ENCODE measurements at places on chromosomes 12 and 14.

DNA sequence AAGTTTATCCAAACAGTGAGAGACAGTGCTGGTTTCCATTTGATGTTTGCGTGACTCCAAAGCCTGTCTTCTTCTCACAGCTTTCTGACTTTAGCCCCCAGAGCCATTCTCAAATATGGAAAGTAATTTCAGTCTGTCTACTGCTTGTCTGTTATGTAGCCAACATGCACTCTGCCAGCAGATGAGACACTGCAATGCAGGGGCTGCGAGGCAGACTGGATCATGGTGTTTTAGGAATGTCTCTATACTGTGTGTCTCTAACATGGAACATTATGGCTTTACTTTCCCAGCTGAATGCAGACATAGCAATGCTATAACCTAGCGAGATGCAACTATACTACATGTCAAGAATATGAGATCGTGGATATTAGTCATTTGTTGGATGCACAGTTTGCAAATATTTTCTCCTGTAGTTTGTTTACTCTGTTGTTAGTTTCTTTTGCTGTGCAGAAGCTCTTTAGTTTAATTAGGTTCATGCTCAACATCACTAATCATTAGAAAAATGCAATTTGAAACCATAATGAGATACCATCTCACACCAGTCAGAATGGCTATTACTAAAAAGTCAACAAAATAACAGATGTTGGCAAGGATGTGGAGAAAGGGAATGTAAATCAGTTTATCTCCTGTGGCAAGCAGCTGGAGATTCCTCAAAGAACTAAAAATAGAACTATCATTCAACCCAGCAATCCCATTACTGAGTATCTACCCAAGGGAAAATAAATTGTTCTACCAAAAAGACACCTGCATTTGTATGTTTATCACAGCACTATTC, 235.8 kb upstream of the TMTC1 start:
- DNase-seq = peak; percentile 12

- DNase-seq = no peak
Measured at GRCh38 chr14:28494196-28494595, 272.4 kb upstream of the FOXG1 start.

GRCh38 chr12:51760231-51760630, 88.3 kb downstream of the FIGNL2 start:
- DNase-seq = no peak

GRCh38 chr12:124610021-124610612, 42.7 kb upstream of the NCOR2 start:
- no peak for DNase-seq

GRCh38 chr14:88005978-88006851, 1.3 kb downstream of the GPR65 start:
- DNase-seq = no peak

GRCh38 chr12:4956054-4956453, 46.3 kb downstream of the KCNA1 start:
- no peak for DNase-seq

GRCh38 chr12:32423559-32423958, 24.2 kb downstream of the FGD4 start:
- no peak for DNase-seq

DNA sequence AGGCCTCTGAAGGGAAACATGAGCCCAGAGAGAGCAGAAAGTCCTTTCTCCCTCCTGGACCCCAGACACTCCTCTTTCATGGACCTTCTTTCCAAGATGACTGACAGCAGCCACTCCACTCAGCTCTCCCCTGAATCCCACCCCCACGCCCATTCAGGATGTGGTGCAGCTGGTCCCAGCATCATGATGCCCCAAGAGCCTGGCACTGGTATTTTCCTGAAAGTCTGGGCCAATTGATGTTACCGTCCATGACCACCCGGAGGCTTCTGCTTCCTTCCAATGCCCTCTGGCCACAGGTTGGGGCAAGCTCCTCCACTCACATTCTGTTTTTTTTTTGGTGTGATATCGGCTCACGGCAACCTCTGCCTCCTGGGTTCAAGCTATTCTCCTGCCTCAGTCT, 112.6 kb downstream of the CALM1 start:
- no peak for DNase-seq

- DNase-seq = no peak
Measured at GRCh38 chr12:68648179-68648578, 37.5 kb downstream of the RAP1B start.

DNA sequence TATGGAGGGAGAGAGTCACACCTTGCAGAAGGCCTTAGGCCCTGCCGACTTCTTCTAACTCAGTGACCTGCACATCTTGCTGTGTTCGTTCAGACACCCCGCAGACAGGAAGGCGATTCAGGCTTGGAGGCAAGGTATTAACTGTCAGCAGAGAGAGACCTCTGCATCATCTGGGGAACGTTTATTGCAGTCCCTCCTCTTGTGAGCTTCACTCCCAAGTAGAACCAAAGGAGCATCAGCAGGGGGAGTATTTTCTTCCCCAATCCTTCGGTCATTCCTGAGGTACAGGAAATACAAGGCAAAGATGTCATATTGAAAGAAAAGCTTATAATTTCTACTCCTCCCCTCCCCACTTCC, 217.9 kb downstream of the CRADD start:
- peak; percentile 44 for DNase-seq

GRCh38 chr12:49903700-49904423, at the start of gene FAIM2:
Gene FAIM2, minus strand, starts transcription at chr12:49903900. Its CDS starts 108 bp downstream, at chr12:49903792.
- DNase-seq = peak; percentile 67

DNA sequence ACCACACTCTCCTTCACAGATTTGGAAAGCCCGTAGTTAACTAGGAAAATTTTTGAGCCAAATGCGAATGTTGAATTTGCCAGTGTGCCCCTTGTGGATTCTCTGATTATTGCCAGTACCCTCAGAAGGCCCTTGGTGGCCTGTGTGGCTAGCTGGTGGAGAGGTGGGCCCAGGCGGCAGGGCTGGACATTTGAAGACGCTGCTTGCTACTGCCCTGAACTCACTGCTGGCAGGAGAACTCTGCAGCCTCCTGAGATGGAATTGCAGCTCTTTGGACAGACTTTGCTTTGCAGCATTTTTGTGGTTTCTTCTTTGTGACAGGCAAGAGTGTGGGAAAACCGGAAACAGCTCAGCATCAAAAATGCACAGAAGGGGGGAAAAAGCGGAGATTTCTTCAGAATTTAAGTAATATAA, 97.6 kb downstream of the TGFB3 start:
- DNase-seq = peak; percentile 94

GRCh38 chr14:67785270-67786109, 30.9 kb downstream of the ZFYVE26 start:
- no peak for DNase-seq

DNA sequence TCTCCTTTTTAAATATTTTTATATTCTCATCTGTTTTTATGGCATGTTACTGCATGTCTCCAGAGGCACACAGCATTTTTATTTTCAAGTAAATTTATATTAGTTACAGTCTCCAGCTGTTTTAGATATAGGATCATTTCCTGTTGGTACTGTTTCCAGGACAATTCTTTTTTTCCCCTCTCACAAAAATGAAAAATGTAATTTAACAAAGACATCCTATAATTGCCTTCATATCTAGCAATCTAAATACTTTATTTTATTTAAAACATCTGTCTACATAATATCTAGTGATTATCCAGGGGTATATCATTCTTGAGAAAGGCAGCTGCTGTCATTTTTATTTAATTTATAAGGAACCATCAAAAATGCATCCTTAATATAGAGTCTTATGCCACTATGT, 272.4 kb upstream of the NPAS3 start:
- peak; percentile 13 for DNase-seq

GRCh38 chr12:72832024-72832423, 559.9 kb downstream of the TRHDE start:
- DNase-seq = no peak

- peak; percentile 95 for DNase-seq
Measured at GRCh38 chr12:46473634-46474329, 101.2 kb upstream of the SLC38A2 start.

GRCh38 chr14:106080922-106081321, 554.5 kb downstream of the TMEM121 start:
- no peak for DNase-seq

GRCh38 chr12:79685068-79685467, 5.7 kb downstream of the PAWR start:
- DNase-seq = peak; percentile 11

DNA sequence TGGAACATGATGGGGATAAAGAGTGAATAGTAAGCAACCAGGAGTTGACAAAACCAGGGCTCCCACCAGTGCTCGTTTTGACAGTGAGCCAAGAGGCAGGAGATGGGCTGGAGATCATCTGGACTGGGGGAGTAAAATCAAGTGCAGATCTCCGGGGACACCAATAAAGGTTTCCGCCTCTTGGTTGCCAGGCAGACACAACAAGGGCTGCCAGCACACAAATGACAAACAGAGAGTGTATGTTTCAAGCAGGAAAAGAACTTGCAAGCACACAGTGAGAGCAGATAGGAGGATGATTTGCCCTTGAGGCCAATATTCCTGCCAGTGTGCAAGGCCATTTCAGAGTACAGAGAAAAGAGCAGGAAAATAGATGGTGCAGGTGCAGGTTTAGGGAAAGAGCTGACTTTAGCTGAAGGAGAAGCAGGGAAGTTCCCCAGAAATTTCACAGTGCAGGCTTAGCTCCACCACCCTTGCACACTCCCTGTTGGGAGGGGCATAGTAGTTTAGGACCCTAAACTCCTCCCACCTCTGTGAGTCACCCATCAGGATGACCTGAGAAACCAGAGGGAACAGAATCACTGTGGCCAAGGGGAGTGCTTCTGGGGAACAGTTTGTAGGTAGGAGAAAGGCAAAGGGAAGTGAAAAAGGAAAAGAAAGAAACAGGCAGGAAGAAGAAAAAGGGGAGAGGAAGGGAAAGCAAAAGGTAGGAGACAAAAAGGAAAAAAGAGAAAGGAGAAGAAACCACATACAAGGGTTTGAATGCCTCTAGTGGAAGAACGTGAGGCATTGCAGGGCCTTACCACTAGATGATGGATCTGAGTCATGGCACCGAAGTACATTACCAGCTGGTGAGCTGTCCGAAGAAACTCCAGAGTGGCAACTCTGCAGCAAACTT, 404.4 kb downstream of the SLC6A15 start:
- peak; percentile 84 for DNase-seq

DNA sequence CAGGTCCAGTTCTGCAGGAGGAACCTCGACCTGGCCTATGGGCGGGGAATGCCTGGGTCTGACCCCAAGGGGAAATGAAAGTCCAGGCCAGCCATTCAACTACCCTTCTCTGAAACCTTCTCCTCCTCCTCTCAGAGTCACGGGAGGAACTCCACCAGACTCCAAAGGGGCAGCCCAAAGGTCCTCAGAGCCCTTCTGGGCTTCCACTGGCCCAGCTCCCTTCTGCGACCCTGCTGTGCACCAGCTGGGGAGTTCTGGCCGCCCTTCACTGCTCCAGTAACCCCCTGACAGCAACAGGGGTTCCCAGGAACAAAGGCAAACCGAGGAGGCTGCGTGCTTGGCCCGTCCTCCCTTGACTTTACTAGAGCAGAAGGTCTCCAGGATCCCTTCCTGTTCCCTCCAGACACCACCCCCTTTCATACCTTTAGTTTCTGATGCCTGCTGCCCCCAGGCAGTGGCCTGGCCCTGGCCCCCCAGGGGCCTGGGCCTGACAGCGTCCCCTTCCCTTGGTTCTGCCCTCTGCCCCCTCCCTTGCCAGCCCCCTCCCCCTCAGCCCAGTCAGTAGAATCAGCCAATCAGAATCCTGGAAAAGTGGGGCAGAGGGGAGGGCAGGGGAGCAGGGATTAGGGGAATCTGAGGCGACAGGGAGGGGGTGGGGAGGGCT, 850 bp upstream of the ZNF385A start:
- no peak for DNase-seq

DNA sequence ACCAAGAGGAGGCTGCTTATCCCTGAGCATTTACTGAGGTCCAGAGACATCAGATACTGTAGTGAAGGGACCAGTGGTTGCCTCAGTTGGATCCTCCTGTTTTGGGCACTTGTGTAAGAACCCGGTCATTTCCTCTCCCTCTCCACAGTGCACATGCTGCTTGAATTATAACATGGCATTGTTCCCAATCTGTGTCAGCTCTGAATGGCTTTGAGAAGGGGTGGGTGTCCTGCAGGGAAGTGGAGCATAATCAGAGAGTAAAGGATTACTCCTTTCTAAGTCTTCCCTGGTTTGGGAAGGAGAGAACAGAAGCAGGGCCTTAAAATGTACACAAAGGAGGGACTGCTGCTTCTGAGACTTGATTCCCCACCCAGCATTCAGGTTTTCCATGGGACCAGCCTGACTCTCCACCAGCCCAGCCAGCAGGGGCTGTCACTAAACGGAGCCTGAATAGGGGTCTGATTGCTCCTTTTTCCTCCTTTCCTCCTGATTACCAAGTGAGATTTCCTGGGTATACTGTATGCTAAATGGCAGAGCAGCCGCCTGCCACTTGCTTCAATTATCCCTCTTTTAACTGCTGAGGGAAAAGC, 78.4 kb downstream of the NRXN3 start:
- no peak for DNase-seq

DNA sequence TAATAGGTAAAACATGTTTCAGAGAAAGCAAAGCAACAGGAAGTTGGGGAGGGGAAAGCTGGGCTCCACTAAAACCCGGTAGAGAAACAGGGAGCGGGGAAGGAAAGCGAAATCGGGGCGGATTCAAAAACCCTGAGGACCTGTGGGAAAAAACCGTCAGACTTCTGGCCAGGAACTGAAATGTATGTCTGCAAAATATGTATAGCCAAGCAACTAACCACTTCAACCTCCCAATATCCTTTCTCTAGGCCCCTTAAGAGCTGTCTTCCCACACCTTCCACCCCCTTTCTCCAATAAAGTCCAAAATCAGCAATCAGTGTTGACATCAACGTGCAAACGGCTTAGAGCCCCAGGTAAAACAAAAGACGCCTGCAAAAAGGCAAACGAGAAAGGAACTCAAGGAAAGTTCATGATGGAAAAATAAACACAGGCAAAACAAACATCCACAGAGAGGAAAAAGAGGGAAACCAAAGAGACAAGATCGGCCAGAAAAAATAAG, 32.8 kb downstream of the SIX1 start:
- DNase-seq = no peak

DNA sequence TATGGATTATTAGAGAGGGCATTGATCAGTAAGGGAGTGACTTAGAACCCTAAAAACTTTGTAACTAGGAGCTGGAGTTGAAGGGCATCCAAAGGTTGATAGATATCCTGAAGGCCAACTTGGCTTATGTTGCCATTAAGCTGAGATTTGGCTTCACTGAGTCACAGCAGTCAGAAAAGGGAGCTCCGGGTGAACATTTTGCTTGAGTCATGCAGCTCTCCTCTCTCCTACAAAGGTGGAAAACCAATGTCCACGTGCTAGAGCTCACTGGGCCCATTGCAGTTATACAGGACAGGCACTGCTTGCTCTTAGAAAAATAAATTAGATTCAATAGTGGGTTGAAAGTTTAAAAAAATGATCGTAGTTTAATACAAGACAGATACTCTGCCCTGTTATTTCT, 87.3 kb upstream of the LRIG3 start:
- no peak for DNase-seq

GRCh38 chr12:94750864-94751263, 100.5 kb upstream of the TMCC3 start:
- DNase-seq = no peak

GRCh38 chr12:123723765-123724164, 11.6 kb downstream of the ATP6V0A2 start:
- DNase-seq = no peak

- no peak for DNase-seq
Measured at GRCh38 chr12:51908876-51909592, 1.7 kb downstream of the ACVRL1 start.

- no peak for DNase-seq
Measured at GRCh38 chr12:76962099-76962498, 83.3 kb upstream of the CSRP2 start.
